ENCODE measurements at places on chromosomes 5 and 9. TPM values are rescaled to one million over a fixed set of nuclear protein-coding genes. Genes with fewer than 3 reads are reported as not detected.

The NOL8 gene
- 48.0 TPM for total RNA-seq

The OR13J1 gene
- total RNA-seq = not detected

The MEGF9 gene
- total RNA-seq = 10.6 TPM

The HMGXB3 gene
- total RNA-seq = 44.1 TPM

- no peak overlapping the region for H3K4me3 ChIP-seq
- no peaks in the 10 kb centered on the region for H3K27me3 ChIP-seq
- peaks cover 78% of the 10 kb centered on the region for H3K36me3 ChIP-seq
- peak overlapping the region; percentile 75 for H3K27ac ChIP-seq
Observed at GRCh38 chr5:150044329-150044681, 42.0 kb downstream of the CSF1R start.

DNA sequence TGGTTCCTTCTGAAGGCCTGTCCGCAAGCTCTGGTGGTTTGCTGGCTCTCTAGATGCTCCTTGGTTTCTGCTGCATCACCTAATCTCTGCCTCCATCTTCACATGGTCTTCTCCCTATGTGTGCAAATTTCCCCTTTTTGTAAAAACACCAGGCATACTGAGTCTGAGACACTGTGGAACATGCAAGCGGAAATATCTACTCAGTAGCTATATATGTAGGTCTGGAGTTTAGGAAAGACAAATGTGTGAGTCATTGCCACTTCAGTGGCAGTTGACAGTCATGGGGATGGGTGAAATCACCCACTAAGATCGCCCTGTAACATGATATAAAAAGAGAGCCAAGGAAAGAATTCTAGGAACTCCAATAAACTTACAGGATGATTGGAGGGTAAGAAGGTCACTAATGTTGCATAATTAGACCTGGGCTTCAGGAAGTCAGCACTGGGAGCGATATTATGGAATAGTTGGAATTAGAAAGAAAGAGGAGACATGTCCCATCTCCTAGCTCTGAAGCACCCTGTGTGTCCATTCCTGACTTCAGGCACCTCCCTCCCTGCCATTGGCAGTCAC, 22.7 kb upstream of the UBLCP1 start:
- H3K27me3 ChIP-seq = peaks cover 2% of the 10 kb centered on the region
- no peak overlapping the region for H3K4me3 ChIP-seq
- H3K36me3 ChIP-seq = no peaks in the 10 kb centered on the region

DNA sequence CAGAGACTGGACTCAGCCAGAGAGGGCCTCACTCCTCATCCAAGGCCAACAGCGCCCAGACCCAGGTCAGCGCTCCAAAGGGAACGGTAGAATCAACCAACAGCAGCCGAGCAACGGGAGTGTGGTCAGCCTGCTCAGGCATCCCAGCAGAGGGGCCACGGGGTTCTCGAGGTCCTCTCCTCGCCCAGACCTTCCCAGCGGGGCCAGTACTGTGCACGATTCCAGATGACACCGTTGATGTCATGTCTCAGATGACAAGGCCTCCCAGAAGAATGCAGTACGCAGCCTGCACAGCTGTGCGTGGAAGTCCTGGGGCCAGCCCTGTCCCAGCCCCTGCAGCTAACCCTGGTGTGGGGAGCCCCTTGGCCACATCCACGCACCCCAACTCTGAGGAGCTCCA, 141.0 kb upstream of the PPP1R26 start:
- H3K27me3 ChIP-seq = peaks cover 2% of the 10 kb centered on the region
- no peaks in the 10 kb centered on the region for H3K4me1 ChIP-seq
- H3K4me3 ChIP-seq = no peak overlapping the region
- DNase-seq = peak; percentile 11
- no peak overlapping the region for H3K27ac ChIP-seq

DNA sequence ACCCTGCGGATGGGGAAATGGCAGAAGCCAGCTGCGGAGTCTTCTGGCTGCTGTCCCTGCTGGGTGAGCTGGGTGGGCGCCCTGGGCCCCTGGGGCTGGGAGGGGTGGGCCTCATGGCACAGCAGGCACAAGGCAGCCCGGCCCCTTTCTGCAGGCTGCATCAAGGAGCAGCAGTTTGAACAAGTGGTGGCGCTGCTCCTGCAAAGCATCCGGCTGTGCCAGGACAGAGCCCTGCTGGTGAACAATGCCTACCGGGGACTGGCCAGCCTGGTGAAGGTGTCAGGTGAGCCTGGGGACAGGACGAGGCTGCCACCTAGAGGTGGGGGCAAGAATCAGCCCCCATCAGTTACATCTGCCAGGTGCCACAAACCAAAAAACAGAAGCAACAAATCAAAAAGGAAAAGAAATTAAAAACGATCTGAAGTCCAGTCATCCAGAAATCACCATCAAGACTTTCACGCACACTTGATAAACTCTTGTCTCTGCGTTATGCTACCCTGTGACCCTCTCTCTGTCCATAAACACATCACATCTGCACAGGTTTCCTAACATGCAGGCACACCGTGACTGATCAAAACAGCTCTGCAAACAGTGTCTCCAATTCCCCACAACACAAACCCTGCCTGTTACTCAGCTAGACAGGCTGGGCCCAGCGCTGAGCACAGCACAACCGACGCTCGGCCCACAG, 13.9 kb downstream of the REXO4 start:
- H3K27me3 ChIP-seq = no peaks in the 10 kb centered on the region
- H3K4me3 ChIP-seq = no peak overlapping the region
- DNase-seq = peak; percentile 67
- no peak overlapping the region for H3K27ac ChIP-seq
- peaks cover 28% of the 10 kb centered on the region for H3K36me3 ChIP-seq
- H3K4me1 ChIP-seq = peaks cover 12% of the 10 kb centered on the region

DNA sequence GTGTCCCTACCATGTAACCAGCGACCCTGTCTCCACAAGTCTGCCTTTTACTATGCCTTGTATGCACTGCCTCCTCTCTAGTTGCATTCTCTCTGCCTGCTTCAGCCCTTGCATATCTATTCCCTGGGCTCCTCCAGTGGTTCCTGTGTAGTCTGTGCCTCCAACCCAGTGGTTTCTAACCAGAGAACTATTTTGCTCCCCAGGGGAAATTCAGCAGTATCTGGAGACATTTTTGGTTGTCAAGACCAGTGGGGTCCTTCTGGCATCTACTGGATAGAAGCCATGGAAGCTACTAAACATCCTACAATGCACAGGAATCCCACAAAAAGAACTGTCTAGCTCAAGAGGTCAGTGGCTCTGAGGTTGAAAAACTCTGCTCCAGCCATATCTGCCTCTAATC, 224.1 kb upstream of the RASEF start:
- H3K27ac ChIP-seq = no peak overlapping the region
- no peak for DNase-seq
- no peak overlapping the region for H3K4me3 ChIP-seq
- no peaks in the 10 kb centered on the region for H3K36me3 ChIP-seq

DNA sequence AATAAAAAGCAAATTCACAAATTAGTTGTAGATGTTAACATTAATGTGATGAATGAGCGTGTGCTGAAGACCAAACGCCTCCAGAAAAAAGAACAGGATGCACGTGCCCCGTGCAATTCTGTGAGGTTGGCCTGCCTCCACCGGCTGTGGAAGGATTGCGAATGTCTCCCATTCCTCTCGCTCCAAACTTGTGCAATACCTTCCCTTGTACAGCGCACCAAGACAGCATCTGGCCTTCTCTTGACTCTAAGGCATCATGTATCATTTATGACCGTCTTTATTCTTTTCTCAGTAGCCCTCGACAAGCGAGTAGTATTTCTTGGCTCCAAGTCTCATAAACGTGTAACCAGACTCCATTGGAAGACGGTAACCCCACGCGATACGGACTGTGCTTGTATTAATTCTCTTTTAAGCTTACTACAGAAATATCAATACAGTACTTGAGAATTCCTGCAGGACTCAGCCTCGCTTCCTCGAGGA, 1.5 kb upstream of the TESK1 start:
- peak overlapping the region; percentile 96 for H3K4me3 ChIP-seq
- H3K27me3 ChIP-seq = no peaks in the 10 kb centered on the region
- H3K4me1 ChIP-seq = peaks cover 30% of the 10 kb centered on the region
- H3K27ac ChIP-seq = peak overlapping the region; percentile 99
- H3K36me3 ChIP-seq = peaks cover 15% of the 10 kb centered on the region

DNA sequence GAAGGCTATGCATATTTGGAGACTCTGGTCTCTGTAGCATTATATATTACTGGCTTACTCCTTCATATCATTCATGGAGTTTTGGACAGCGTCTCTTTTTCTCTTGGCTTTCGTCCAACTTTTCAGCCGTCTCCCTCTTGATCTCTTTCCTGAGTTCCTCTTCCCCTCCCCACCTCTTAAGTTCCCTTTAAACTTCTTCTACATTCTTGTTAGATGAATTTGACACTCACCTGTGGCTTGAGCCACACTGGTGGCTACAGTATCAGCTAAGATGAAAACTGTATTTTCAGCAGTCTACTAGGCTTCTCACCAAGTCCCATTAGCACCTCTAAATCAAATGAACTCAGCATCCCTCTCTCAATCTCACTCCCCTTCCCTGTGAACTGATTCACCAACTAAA, 128.1 kb downstream of the STARD4 start:
- no peaks in the 10 kb centered on the region for H3K4me1 ChIP-seq
- H3K4me3 ChIP-seq = no peak overlapping the region
- peaks cover 23% of the 10 kb centered on the region for H3K36me3 ChIP-seq
- no peaks in the 10 kb centered on the region for H3K27me3 ChIP-seq
- H3K27ac ChIP-seq = no peak overlapping the region
